ENCODE measurements at places on chromosomes 12 and 14. TPM values are rescaled to one million over a fixed set of nuclear protein-coding genes. Genes with fewer than 3 reads are reported as not detected.

GRCh38 chr12:41452838-41453407, 264.8 kb downstream of the PDZRN4 start:
- no peak overlapping the region for H3K27ac ChIP-seq
- no peaks in the 10 kb centered on the region for H3K36me3 ChIP-seq
- H3K27me3 ChIP-seq: no peaks in the 10 kb centered on the region
- no peaks in the 10 kb centered on the region for H3K4me1 ChIP-seq

- no peak overlapping the region for H3K27ac ChIP-seq
- DNase-seq: no peak
- H3K27me3 ChIP-seq: no peaks in the 10 kb centered on the region
- no peak overlapping the region for H3K4me3 ChIP-seq
- H3K4me1 ChIP-seq: no peaks in the 10 kb centered on the region
Measured at GRCh38 chr12:76901628-76902380, 23.0 kb upstream of the CSRP2 start.

DNA sequence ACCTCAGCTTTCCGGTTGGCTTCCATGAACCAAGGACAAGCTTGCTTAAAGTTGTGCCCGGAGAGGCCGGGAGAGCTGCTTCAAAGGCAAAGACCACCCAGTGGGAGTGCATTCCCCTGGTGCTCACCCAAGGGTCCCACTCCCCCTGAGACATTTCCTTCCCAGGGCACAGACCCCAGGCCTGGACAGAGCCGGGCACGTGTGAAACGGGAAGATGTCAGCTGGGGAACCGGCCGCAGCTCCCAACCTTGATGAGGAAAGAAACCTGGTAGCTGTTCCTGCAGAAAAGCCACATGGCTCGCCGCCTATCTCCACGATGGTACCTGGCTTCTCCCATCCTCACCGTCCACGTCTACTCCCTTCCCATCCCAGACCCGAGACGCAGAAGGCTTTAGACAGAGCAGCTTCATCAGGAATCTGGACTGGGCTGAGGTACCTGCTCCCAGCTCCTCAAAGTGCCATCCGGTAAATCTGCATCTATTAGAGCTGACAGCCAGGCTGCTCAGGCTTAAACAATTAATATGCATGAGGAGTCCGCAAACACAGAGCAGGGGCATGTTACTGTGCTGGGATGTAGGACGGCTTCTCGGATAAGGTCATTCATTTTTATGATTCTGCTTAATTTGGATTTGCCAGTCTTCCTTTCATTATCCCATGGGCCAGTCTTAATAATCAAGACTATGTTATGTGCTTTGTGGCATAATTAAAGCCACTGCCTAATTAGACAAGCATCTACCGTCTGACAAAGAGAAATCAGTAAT, 53.1 kb downstream of the GALNT9 start:
- H3K27ac ChIP-seq: no peak overlapping the region
- no peaks in the 10 kb centered on the region for H3K36me3 ChIP-seq
- H3K4me1 ChIP-seq: no peaks in the 10 kb centered on the region
- H3K4me3 ChIP-seq: no peak overlapping the region
- DNase-seq: no peak
- H3K27me3 ChIP-seq: peaks cover under 1% of the 10 kb centered on the region

DNA sequence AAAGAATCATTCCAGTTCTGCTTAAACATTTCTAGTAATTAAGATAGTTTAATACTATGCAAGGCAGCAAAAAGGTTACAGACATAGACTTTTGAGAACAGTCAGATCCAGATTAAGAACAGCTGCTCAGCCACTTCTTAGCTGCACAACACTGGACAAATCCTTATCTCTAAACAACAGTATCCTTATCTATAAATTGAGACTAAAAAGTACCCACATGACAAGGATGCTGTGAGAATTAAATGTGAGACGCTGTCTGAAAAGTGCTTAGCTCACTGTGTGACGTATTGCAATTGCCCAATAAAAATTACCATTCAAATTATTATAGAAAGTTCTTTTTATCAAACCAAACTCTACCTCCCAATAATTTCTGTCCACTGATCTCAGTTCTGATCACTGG, 35.5 kb downstream of the BORCS5 start:
- H3K36me3 ChIP-seq: no peaks in the 10 kb centered on the region
- DNase-seq: no peak
- no peaks in the 10 kb centered on the region for H3K27me3 ChIP-seq
- H3K27ac ChIP-seq: no peak overlapping the region

DNA sequence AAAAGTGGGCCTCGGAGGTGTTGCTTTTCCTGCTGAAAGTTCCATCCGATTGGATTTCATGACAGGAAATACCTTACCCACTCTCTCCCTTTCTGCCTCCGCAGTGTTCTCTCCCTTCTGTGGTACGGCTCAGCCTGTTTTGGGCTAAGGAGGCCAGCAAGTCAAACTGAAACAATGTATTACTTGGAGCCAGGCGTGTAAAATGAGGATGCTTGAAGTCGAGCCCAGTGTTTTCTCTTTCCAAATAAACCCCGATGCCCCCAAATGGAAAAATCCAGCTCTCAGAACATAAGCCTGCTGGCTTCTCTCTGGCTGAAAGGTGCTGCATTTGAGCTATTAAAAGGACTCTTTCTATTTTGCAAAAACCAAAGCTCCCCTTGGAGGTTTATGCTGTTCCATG, 124.7 kb downstream of the ZNF664 start:
- no peaks in the 10 kb centered on the region for H3K27me3 ChIP-seq
- H3K4me3 ChIP-seq: no peak overlapping the region
- H3K27ac ChIP-seq: no peak overlapping the region
- DNase-seq: no peak

DNA sequence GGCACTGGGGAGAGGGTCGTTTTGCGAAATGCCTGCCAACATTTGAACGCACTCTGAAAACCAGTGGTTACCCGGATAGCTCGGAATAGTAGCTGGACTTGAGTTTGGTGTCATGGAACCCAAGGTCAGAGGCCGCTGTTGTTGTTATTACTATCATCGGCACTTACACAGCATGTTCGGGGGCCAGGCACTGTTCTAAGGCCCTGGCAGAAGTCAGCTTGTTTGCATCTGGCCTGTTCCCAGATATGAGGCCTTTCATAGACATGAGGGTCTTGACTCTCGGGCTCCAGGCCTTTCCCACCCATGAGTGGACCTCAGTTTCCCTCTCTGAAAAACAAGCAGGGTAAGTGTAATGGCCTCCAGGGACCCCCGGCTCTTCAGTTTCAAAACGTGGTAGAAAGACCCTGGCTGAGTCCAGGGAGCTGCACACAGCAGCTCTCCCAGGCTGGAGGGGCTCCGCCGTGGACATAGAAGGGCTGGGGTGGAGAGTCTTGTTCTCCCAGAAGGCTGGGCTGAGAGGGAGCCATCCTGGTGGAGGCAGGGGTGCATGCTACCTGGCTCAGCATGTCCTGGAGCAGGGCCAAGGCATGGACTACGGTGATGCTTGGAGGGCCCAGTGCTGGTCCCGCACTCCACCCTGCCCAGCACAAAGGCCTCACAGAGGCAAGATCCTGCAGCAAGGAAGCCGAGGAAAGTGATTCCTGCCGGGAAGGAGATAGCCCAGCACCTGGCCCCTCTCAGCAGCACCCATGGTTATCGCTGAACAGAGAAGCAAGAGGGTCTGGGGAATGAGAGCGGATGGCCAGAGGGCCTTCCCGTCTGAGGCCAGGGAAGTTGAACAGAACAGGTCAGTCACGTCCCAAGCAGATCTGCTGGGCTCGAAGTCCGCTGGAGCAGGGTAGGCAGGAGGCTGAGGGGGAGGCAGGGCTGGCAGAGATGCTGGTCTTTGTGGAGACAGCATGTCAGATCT, 63.5 kb upstream of the C14orf180 start:
- no peak overlapping the region for H3K27ac ChIP-seq
- peaks cover 7% of the 10 kb centered on the region for H3K27me3 ChIP-seq
- H3K36me3 ChIP-seq: no peaks in the 10 kb centered on the region
- DNase-seq: no peak

DNA sequence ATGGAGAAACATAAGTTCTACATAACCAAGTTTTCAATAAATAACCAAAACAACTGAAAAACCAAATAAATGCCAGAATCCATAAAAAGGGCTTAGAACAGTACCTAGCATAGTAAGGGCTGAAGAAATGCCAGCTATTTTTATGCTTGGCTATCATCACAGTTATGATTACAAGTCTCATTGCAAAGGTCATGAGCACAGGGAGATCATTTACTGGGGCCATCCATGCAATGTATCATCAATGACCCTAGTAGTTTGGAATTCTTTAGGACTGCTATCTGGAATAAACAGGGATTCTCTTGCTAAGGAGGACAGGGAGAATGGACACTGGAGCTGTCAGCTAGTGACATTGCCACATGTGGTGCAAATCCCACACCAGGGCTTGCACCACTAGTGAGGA, 92.5 kb upstream of the NAP1L1 start:
- H3K4me3 ChIP-seq: no peak overlapping the region
- H3K27ac ChIP-seq: no peak overlapping the region
- no peaks in the 10 kb centered on the region for H3K27me3 ChIP-seq
- no peaks in the 10 kb centered on the region for H3K4me1 ChIP-seq
- no peak for DNase-seq

- H3K27ac ChIP-seq: no peak overlapping the region
- H3K4me1 ChIP-seq: no peaks in the 10 kb centered on the region
- H3K27me3 ChIP-seq: no peaks in the 10 kb centered on the region
- no peak overlapping the region for H3K4me3 ChIP-seq
- no peak for DNase-seq
Measured at GRCh38 chr12:27808841-27809240, 28.8 kb upstream of the MANSC4 start.

- DNase-seq: no peak
Measured at GRCh38 chr14:78752518-78753188, 582.5 kb downstream of the NRXN3 start.

DNA sequence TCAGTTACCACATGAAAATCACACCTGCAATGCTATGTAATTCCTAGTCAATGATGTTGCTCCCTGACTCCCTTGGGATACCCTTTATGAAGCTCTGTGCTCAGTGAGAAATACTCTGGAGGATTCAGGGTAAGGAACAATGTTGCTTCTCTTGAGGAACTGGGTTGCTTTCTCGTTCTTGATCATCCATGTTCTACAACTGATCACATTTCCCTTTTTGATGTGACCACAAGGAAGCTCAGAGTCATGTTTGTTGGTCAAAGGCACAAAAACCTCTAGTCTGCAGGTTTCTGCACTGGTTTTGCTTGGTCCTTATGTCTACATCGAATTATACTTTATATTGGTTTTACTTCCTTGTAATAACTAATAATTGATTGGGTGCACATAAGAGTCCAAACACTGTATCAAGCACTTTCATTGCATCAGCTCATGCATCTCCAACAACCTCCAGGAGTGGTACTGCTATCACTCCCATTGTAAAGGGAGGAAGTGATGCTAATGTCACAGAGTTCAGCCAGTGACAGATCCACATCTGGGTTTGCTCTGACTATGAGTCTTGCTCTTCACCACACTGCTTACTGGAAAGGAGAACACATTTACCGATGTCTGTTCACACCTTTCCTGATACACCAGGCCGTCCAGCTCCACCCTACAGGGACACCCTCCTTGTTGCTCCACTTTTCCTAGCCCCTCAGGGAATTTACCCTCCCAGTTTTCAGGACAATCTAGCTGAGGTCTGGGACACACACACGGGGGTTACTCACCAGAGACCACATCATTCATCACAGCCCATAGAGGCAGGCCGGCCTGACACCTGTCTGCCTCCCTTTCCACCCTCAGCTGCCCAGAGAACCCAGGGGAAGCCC, 41.0 kb downstream of the CMKLR1 start:
- H3K4me1 ChIP-seq: no peaks in the 10 kb centered on the region
- H3K36me3 ChIP-seq: no peaks in the 10 kb centered on the region
- DNase-seq: no peak
- no peak overlapping the region for H3K27ac ChIP-seq
- no peak overlapping the region for H3K4me3 ChIP-seq

- DNase-seq: no peak
- no peak overlapping the region for H3K27ac ChIP-seq
- no peaks in the 10 kb centered on the region for H3K27me3 ChIP-seq
- no peaks in the 10 kb centered on the region for H3K4me1 ChIP-seq
Measured at GRCh38 chr14:54549862-54550261, 17.1 kb upstream of the SAMD4A start.

- no peak for DNase-seq
- H3K27me3 ChIP-seq: no peaks in the 10 kb centered on the region
- no peak overlapping the region for H3K4me3 ChIP-seq
- no peak overlapping the region for H3K27ac ChIP-seq
- H3K36me3 ChIP-seq: no peaks in the 10 kb centered on the region
Measured at GRCh38 chr12:119956047-119956446, 33.0 kb upstream of the BICDL1 start.

DNA sequence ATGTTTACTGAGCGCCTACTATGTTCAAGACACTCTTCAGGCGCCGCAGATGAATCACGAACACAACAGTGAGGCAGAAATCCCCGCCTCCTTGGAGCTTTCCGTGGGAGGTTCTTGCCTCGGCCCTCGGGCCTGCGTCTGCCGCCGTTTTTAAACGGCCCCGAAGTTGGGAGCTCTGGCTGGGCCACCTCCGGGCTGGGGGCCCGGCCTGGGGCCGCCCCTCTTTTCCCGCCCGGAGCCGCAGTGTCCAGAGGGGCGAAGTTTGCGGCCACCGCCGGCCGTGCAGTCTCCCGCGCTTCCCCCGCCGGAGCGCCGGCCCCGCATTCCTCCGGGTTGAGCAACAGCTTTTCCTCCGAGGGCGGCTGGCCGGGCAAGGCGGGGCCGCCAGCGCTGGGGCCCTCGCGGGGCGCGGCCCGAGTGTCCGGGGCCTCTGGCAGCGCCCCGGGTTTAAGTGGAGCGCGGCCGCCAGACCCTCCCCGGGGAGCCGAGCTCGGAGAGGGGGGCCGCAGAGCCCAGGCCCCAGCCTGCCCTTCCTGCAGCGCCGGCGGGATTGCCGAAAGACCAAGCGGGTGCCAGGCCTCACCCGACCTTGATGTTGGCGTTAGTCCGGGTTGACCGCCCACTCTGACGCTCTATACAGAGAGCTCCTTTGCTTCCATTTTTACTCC, 18.7 kb upstream of the CTDSP2 start:
- H3K27me3 ChIP-seq: no peaks in the 10 kb centered on the region
- H3K27ac ChIP-seq: peak overlapping the region; percentile 82
- no peaks in the 10 kb centered on the region for H3K36me3 ChIP-seq
- H3K4me1 ChIP-seq: peaks cover 7% of the 10 kb centered on the region
- H3K4me3 ChIP-seq: peak overlapping the region; percentile 46

DNA sequence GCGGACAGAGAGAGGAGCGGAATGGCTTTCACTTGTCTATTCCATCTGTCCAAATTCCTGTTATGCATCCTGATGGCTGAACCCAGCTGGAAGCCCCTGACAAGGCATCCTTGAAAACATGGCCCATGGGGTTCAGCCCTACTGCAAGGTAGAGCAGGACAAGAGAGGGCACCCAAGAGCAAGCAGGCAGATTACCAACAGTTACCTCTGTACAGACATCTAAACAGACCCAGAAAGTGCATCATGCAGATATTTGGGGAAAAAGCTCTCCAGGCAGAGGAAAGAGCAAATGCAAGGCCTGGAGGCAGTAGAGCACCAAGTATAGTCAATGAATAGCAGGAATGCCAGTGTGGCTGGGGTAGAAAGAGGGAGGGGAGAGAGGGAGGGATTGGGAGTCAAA, 407.5 kb downstream of the PCNX1 start:
- DNase-seq: no peak
- no peak overlapping the region for H3K27ac ChIP-seq
- no peaks in the 10 kb centered on the region for H3K27me3 ChIP-seq
- no peak overlapping the region for H3K4me3 ChIP-seq
- no peaks in the 10 kb centered on the region for H3K36me3 ChIP-seq

The RNF212B gene
- total RNA-seq: not detected

The RGS6 gene
- not detected for total RNA-seq

The VRK1 gene
- 11.4 TPM for total RNA-seq

The TUNAR gene
- not detected for total RNA-seq

The RNASE1 gene
- total RNA-seq: 30.1 TPM

The OASL gene
- 0.14 TPM for total RNA-seq

Measured in prostate gland (tissue), 2 donors.